WERI-Rb-1 (cell line): ENCODE measurements at places on chromosomes 7 and 10.

DNA sequence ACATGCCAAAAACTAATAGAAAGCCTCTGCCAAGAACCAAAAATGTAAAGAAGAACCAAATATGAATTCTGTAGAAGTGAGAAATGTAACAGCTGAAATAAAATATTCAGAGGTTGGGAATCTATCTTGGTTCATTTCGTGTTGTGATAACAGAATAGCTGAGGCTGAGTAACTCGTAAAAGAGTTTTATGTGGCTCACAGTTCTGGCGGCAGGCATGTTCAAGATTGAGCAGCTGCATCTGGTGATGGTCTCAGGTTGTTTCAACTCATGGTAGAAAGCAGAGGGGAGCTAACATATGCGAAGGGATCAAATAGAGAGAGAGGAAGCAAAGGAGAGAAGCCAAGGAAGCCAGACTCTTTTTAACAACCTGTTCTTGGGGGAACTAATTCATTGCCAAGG lies 717.2 kb downstream of the TNS3 start:
- no peak for DNase-seq

DNA sequence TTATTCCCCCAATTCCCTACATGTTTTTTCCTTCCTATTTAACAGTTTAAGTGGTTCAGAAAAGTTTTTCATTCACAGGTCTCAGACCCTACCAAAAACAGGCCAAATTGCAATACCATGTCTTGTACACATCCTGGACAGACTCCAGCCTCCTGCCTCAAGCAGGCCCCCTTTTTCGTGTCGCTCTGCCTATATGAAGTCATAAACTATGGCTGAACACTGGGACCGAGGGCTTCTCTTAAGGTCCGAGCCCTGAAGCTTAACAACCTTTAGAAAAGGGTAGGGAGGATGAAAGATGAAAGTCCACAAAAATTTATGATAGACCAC lies 1.4 kb downstream of the FBXW4 start:
- peak; percentile 38 for DNase-seq

GRCh38 chr7:69575651-69576050 lies 22.6 kb upstream of the AUTS2 start:
- DNase-seq: no peak

- no peak for DNase-seq
Measured at GRCh38 chr7:77649716-77650349, 46.4 kb upstream of the RSBN1L start.

DNA sequence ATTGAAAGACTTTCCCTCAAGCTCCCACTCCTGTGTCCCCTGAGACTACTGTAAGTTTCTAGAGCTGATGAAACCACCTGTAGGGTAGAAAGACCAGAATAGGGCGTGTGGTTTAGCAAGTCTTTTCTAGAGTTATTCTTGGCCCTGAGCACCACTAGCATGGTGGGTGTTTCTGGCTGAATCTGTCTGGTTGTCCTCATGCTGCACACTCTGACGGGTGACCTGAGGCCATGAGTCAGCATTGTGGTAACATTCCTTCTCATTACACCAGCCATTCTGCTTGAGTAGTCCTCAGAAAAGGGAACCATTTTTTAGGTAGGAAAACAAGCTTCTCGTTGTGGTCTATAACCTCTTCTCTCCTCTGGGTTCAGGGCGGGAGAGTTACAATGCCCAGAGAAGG lies 250.3 kb downstream of the SNX13 start:
- no peak for DNase-seq

DNA sequence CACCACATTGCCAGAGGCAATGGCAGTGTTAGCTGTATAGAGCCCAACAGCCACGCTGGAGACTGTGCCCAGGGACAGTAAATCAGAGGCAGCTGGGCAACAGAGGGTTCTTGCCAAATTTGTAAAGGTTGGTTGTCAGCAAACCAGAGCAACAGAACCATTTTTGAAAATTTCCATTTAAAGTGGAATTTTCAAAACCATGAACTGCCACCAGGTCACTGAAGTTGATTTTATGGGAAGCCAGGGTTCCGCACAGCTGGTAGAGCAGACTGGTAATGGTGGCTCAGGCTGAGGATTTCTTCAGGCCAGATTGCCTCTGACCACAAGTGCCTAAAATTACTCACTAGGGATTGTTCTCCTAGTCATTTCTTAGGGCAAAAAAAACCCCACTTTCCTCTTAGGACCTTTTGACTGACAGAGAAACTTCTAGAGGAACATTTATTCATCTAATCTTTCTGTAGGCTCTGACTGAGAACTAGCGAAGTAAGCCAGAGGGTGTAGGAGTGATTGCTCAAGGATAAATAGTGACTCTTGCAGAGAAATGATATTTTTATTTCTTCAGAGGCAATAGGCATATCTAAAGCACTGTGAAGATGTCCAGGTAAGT lies 342.4 kb downstream of the BBS9 start:
- no peak for DNase-seq

GRCh38 chr7:104976966-104977636 lies 36.9 kb upstream of the KMT2E start:
- DNase-seq: no peak

DNA sequence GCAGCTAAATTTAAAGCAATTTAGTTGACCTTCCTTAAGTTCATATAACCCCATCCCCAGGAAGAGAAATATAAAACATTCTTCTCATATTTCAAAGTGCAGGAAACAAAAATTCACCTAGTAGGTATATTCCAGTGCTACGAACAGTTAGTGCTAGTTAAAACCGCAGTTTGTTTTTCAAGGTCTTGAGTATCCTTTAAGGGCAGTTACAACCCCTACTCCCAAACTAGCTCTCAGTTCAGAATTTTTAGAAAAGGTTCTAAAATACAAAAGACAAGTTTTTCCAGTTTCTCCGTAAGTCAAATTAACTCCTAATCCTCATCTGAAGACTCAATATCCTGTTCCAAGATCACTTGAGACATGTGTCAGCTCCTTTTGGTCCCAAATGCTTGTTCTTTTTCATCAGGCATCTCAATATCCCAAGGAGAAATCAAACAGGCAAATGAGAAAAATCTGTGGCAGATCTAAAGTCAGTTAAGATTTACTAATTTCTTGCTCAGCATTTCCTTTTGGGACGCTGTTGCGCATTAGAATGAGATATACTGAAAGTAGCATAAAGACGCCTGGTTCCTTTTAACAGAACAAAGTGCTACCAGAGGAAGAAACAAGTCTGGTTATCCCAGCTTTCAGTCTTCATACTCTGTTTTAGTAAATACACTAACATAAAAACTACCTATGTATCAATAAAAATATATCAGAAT lies 51.8 kb downstream of the ARHGAP12 start:
- no peak for DNase-seq

DNA sequence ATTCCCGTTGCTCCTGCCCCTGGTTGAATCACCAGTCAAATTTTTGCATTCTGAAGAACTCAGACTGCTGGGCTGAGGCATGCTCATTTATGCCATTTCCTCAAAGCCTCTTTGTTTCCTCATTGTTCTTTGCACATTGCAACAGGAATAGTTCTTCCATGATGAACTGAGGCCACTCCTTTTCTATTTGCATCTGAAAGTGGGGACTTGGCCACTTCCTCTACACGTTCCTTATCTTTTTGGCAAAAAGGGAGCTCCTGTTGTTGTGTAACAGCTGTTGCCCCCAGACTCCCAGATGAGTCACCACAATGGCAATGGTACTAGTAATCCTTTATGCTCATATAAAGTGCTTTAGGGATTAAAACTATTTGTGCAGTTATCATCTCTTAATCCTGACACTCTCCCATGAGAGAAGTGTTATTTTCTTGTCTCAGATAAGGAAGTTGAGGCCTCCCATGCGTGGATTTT lies 20.1 kb upstream of the ITPRID1 start:
- no peak for DNase-seq

GRCh38 chr7:131497454-131497853 lies 59.0 kb downstream of the PODXL start:
- no peak for DNase-seq

- no peak for DNase-seq
Measured at GRCh38 chr10:72285972-72286521, 12.3 kb downstream of the DDIT4 start.

- DNase-seq: peak; percentile 83
Measured at GRCh38 chr10:47340608-47341170, 7.5 kb upstream of the RBP3 start.

GRCh38 chr7:137439829-137440825 lies 96.6 kb upstream of the PTN start:
- no peak for DNase-seq

DNA sequence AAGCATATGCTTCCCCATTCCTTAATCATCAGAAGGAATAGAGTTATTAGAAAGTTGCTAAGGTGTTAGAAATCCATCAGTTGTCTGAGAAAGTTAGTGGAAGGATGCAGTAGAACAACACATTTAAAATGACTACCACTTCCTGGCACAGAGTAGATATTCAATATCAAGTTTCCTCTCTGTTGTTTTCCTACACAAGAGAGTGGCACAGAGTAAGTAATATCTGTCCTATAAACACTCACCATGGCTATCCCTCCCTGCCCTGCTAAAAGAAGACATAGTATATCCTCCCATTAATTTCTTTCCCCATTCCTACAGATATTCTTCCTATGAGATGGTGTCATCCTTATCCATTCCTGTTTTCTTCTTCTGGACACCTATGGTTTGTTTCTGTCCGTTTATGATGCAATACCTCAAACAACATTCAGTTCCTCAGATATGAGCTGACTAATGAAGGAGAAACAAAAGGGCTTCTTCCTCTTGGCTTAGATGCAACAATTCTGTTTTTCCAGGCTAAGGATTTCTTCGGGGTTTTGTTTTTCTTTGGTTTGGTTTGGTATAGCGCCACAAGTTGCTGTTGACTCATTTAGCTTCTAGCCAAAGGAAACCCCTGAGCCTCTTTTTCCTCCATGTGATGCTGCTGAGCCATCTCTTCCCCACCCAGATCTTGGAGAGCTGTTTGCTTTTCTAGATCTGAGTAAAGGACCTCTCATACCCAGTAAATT lies 32.9 kb upstream of the BPGM start:
- DNase-seq: no peak

GRCh38 chr10:14271621-14272020 lies 59.1 kb downstream of the FRMD4A start:
- no peak for DNase-seq

DNA sequence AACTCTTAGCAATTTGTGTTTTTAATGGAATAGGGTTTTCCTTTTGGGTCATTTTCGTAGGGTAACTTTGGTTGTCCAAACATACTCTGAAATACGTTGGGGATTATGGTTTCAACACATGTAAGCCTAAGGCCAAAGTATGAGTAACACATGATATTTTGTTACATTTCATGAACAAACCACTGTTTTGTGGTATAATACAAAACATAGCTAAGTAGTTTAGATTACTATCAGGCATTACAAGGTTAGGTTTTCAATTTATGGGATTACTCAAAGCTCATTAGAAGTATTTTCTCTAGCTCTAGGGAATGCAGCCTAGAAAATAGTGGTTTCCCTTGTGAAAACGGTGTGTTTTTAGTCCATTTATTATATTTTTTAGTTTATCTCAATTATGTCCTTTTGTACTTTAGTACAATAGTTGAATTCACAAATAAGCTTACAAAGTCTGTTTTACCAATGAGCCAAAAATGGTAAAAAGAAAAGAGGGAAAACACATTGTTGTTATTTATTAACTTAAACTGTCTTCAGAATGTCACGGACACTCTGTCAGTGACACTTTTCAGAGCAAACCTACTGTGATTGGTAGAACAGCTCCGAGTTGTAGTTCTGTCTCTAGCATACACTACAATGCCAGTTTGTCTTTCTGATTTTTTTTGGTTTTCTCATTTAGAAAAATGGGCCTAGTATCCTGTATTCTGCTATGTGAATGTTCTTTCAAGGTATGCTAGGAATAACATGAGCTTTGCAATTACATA lies 473.7 kb downstream of the SUGCT start:
- DNase-seq: no peak

DNA sequence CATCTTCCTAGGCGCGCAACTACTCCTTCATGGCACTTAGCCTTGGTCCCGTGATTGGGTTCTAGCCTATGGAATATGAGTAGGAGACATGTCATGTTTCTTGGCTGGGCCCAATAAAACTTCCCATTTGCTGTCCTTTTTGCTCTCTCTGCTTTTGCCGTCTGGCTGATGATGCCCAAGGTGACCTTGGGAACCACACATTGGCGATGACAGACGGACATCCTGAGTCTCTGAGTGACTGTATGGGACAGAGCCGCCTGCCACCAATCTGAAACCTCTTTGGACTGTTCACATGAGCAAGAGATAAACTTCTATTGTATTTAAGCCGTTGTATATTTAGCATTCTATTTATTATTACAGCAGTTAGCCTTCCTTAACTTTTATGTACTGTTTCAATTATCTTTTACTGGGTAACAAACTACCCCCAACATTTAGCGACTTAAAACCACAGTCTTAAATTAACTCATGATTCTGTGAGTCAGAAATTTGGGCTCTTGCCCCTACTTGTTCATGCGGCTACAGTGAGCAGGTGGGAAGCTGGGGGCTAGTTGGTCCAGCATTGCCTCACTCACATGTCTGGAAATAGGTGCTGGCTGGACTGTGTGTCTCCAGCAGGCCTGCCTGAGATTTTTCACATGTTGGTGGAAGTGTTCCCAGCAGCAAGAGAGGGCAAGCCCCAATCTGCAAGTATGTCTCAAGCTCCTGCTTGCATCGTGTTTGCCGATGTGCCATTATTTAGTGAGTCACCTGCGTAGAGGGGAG lies 71.7 kb downstream of the NOD1 start:
- no peak for DNase-seq

DNA sequence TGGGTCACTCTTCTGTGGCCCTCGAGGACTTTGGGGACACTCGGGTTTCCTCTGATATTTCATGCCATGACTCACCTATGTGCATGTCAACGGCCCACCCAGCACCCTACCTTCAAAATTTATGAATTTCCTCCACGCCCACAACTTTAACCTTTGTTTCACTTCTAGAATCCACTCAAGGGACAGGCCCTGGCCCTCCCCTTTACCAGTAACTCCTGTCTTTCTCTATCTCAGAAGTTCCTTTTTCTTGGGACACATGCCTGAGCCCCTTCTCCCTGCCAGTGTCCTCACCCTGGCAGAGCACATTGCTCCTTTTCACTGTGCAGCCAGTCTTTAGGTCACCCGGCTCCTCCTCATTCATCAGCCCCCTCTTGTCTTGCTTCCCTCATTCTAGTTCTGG lies 282.5 kb upstream of the KLF6 start:
- no peak for DNase-seq

- no peak for DNase-seq
Measured at GRCh38 chr7:139540203-139540602, 16.7 kb downstream of the CLEC2L start.

- no peak for DNase-seq
Measured at GRCh38 chr10:62562101-62562500, 187.9 kb downstream of the ZNF365 start.

DNA sequence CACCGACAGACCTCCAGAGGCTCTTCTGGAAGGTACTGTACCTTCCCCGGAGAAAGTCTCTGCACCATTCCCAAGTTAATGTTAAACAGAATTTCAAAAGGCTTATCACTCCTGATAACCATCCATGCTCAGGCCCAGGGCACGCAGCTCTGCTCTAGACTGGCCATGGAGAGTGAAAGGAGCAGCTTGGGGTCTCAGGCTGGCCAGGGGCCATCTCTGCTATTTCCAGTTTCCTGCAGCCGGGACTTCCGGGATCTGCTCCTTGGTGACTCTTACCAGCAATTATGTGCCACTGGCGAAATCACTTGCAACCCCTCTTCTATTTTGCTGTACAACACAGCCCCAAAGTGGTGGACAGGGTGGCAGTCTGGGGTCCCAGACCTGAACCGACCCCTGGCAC lies 6.0 kb downstream of the CLDN15 start:
- no peak for DNase-seq

GRCh38 chr7:25385506-25386136 lies 157.3 kb upstream of the NPVF start:
- no peak for DNase-seq

- no peak for DNase-seq
Measured at GRCh38 chr7:51472873-51473272, 156.3 kb upstream of the COBL start.

GRCh38 chr7:54546986-54547314 lies 4.8 kb downstream of the VSTM2A start:
- no peak for DNase-seq
